Activated naive CD8-positive, alpha-beta T cell treated with anti-CD3 and anti-CD28 coated beads, Interleukin-2, amount 50 U/mL, for 16 hours (primary cell): ENCODE measurements at places on chromosomes 3 and 15.

- no peak for DNase-seq
Observed at GRCh38 chr15:87345961-87346360, 910.6 kb downstream of the NTRK3 start.

GRCh38 chr15:98154863-98155262 lies 194.4 kb downstream of the ARRDC4 start:
- no peak for DNase-seq

DNA sequence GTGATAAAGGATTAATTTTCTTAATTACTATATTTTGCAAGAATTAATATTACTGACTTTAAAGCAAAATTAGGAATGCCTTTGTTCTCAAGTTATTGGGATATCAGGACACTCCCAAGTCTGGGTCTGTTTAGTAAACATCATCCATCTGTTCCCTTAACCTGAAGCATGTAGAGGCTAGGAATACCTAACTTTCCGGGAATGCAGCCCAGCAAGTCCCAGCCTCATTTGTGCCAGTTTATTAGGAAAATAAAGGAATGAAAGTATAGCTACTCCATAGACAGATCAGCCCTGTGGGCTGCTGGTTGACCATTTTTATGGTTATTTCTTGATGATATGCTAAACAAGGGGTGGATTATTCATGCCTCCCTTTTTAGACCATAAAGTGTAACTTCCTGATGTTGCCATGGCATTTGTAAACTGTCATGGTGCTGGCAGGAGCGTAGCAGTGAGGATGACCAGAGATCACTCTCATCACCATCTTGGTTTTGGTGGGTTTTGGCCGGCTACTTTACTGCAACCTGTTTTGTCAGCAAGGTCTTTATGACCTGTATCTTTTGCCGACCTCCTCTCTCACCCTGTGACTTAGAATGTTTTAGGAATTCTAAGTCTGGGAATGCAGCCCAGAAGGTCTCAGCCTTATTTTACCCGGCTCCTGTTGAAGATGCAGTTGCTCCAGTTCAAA lies 540.2 kb downstream of the NAALADL2 start:
- no peak for DNase-seq

GRCh38 chr15:86125775-86126174 lies 46.1 kb downstream of the AGBL1 start:
- no peak for DNase-seq

- no peak for DNase-seq
Observed at GRCh38 chr15:67133026-67133425, 67.6 kb downstream of the SMAD3 start.

DNA sequence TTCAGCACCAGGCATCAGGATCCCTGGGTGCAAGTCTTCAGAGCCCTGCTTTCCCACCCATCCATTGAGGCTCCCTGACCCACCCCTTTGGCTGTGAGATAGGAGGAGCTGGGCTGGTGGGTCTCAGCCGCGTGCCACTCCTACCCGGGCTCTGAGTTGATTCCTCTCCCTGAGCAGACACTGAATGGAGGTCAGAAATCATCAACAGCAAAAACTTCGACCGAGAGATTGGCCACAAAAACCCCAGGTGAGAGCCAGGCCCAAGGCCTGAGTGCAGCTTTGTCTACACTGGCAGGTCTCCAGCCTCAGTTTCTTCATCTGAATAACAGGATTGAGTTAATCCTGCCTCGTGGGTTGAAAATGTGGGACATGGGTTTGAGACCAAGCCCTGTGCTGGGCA lies 7.8 kb downstream of the TMEM43 start:
- DNase-seq = no peak

DNA sequence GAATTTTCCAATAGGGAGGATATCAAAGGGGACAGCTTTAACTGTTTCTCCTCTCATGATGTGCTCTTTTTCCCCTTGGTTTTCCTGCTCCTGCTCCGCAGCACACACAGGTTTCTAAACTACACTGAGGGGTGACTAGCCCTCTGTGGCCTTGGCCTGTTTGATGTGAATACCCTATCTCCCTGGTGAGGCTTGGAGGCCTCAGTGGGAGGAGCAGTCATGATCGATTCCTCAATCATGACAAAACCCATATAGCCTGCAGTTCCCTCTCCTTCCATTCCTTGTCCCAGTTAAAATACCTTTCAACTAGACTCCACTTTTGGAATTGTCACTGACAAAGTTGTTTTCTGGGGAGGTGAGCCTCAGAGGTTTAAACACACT lies 24.0 kb upstream of the USP3 start:
- no peak for DNase-seq

GRCh38 chr3:125645616-125646015 lies 50.3 kb upstream of the OSBPL11 start:
- DNase-seq = no peak

GRCh38 chr3:107188262-107188661 lies 189.0 kb upstream of the CCDC54 start:
- no peak for DNase-seq

DNA sequence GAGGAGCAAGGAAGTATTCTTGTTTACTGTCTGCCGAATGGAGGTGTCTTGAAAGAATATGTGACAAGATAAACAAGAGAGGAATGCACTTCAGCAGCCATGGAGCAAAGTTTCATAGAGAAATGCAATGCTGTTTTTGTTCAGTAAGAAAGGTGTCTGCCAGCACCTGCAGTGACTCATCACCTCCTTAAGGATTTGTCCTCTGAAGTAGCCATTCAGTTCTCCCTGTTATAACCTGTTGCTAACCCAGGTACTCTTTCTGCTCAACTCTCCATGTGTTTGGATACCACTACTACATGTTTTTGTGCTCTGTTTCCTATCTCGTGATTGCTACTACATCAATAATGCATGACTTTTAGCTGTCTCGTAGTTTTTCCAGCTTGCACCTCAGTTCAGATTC lies 328.9 kb downstream of the CHL1 start:
- no peak for DNase-seq

- DNase-seq = no peak
Observed at GRCh38 chr3:31472479-31473390, 60.0 kb upstream of the STT3B start.

DNA sequence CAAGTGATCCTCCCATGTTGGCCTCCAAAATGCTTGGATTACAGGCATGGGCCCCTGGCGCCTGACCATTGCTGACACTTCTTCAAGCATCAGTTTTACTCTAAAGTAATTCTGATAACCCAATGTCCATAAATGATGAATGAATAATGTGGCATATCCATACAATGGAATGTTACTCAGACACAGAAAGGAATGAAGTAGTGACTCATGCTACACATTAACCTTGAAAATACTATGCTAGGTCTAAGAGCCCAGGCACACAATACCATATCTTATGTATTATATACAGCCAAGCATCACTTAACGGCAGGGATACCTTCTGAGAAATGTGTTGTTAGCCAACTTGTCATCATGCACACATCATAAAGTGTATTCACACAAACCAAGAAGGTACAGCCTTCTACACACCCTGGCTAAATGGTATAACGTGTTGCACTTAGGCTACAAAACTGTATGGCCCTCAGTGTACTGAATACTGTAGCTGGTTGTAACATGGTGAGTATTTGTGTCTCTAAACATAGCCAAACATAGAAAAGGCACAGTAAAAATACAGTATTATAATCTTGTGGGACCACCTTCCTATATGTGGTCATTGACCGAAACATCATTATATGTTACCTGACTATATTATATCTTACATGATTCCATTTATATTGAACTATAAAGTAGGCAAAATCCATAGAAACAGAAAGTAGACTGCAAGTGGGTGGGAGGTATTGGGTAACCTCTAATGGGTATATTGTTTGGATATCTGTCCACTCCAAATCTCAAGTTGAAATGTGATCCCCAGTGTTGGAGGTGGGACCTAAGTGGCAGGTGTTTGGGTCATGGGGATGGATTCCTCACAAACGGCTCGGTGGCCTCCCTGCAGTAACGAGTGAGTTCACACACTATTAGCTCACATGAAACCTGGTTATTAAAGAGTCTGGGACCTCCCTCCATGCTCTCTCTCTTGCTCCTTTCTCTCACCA lies 31.4 kb downstream of the MKRN2 start:
- DNase-seq = no peak

DNA sequence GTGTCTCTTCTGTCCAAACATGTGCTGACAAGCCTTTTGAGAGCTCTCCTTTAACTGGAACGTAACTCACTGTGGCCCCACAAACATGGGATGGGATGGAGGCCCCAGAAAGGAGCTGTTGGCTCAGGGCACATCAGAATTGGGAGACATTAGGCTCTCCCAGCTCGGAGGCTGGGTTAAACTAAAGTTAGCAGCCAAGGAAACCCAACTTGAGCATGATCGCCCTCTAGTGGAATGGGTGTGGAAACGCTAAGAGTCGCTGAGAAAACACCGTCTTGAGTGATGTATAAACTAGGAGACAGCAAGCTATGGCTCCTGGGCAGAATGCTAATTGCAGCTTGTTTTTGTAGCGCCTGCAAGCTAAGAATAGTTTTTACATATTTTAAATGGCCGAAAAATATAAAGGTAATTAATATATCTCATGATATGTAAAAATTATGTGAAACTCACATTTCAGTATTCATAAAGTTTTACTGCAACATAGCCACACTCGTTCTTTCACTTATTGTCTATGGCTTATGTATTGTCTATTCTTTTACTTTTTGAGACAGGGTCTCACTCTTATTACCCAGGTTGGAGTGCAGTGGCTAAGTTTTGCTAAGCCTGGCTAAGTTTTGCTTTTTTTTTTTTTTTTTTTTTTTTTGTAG lies 138.8 kb upstream of the HACD2 start:
- no peak for DNase-seq

- DNase-seq = no peak
Observed at GRCh38 chr3:133821767-133822638, 16.4 kb downstream of the SRPRB start.

DNA sequence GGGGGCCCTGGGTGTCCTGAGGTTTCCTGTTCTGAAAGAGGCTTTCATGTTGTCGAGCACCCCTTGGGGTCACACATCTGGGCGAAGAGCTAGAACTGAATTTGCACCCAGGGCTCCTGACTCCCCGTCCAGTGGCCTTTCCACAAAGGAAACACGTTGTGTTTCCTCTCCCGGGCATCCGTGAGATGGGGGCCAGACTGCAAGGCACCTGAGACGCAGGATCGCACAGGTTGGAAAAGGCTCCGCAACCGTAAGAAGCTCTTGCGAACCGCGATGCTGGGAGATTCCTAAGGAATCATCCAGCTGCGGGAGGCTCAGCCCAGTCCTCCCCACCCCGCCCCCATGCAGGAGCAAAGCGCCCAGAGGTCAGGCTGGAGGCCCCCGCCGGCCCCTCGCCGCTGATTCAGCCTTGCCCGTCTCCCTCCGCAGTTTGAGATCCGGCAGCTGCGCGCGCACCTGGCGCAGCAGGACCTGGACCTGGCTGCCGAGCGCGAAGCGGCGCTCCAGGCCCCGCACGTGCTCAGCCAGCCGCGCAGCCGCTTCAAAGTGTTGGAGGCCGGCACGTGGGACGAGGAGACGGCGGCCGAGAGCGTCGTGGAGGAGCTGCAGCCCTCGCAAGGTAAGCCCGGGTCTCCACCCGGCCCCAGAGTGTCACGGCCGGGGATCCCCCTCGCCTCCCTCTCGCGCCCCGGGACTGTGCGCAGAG lies 119.6 kb downstream of the ETFA start:
- no peak for DNase-seq

GRCh38 chr3:195802261-195802701 lies 9.4 kb downstream of the MUC4 start:
- DNase-seq = no peak

GRCh38 chr3:29758434-29759322 lies 477.8 kb downstream of the RBMS3 start:
- no peak for DNase-seq

DNA sequence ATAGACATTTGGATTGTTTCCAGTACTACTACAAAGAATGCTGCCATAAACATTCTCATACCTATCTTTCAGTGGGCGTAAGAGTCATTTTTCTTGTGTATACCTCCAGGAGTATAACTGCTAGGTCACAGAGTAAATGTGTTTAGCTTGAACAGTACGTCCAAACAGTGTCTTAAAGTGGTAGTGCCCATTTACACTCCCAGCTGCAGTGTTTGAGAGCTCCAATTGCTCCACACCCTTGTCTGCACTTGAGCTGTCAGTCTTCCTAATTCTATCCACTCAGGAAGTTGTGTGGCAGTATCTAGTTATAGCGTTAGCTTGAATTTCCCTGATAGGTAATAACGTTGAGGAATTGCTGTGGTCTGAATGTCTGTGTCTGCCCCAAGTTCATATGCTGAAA lies 404.7 kb upstream of the PPP2R3A start:
- no peak for DNase-seq

- DNase-seq = no peak
Observed at GRCh38 chr3:132912416-132912753, 125.8 kb upstream of the TMEM108 start.

GRCh38 chr3:61532739-61533500 lies 28.5 kb upstream of the PTPRG start:
- no peak for DNase-seq

GRCh38 chr15:41258750-41259471 lies 27.8 kb downstream of the CHP1 start:
- no peak for DNase-seq

DNA sequence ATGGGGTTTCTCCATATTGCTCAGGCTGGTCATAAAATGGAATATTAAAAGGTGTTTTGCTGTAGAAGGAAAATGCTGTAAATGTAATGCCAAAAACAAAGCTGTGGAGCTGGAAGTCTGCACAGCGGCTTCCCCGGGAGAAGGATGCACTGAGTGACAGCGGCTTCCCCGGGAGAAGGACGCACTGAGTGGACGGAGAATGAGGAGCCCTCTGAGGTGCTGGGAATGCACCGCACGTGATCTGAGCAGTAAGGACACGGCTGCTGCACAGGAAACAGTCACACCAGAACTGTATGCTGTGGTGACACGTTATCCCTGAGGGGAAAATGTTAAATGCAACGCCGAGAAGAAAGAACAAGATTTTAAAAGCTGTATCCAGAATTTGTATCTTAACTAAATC lies 24.6 kb downstream of the TNK2 start:
- no peak for DNase-seq

DNA sequence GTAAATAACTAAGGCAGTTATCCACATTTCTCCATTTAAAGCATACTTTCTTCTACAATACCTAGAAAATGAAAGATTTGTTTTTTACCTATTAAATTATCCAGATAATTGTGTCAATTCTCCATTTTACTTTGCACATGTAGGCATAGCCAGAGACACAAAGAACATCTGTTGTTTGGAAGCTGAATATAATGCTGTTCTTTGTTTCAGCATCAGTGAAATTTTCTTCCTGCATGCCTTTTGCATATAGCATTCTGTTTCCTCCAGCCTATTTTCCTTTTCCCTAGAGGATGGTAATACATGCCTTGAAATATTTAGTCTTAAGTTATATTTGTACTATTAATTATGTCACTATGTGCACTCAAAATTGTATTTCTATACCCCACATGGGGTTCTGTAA lies 233.7 kb downstream of the CNTN6 start:
- no peak for DNase-seq

GRCh38 chr3:141266186-141266585 lies 34.6 kb downstream of the PXYLP1 start:
- DNase-seq = no peak

- no peak for DNase-seq
Observed at GRCh38 chr3:31785286-31785685, 195.8 kb downstream of the OSBPL10 start.

DNA sequence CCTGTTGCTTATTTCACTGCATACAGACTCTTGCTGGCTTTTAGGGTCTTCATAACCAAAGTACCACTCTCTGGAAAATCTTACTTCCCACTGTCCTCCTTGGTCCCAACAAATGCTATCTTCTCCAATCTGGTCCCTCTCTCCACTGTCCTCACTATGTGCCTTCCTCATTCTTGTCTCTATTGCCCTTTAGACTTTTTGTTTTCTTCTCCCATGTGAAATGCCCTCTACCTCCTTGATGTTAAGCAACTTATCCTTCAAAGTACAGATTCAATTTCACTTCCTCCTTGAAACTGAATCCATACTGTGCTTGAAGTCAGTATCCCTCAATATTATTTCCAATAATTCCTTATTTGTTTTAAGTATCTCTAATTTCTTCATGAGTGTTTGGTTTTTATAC lies 60.8 kb downstream of the CGGBP1 start:
- DNase-seq = no peak
